ENCODE measurements at places on chromosomes 1 and 21.

DNA sequence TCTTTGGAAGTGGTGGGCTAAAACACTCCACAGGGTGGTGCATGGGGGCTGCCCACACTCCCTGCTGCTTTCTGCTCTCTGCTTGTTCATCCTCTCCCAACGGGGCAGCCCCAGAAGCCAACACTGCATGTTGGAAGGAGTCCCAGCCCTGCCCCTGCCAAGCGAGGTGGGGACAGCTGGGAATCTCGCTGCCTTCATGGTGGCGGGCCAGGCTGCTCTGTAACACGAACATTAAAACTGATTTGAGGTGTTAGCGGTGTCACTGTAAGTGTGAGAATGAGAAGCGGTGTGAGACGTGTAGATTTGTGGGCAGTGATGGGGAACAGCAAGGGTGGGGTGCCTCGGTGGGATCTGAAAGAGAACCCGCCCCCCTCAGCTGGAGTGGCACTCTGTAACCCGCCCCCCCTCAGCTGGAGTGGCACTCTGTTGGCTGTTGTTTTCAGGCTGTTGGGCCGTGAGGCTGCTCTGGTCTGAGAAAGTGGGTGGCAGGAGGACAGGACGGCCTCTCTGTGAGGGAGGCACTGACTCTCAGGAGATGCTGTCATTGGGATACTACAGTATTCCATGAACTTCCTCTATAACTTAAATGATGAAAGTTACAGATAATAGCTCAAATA lies 80.9 kb downstream of the PCBP3 start:
- DNase-seq = no peak

GRCh38 chr1:208333676-208334075 lies 89.5 kb upstream of the PLXNA2 start:
- DNase-seq = no peak

DNA sequence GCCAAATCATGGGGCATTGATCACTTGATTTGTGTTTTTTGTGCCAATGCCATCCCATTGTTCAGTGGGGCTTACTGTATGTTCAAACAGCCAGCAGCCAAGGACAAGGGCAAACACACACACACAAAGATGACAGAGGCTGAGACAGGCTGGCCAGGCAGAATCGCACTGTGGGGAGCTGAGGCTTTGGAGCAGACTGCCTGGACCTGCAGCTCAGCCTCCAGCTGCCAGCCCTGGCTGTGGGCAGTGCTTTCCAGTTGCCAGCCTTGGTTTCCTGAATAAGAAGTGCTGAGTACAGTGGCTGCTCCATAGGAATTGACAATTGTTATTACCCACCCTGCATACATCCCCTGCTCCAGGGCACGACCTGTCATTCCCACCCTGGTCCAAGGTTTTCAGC lies 16.9 kb upstream of the PCP4 start:
- no peak for DNase-seq

- no peak for DNase-seq
Observed at GRCh38 chr1:2934642-2935081, 86.6 kb upstream of the ACTRT2 start.

- peak; percentile 46 for DNase-seq
Observed at GRCh38 chr1:218829097-218829496, 344.6 kb upstream of the LYPLAL1 start.

GRCh38 chr1:201599548-201599947 lies 60.6 kb downstream of the NAV1 start:
- DNase-seq = no peak

DNA sequence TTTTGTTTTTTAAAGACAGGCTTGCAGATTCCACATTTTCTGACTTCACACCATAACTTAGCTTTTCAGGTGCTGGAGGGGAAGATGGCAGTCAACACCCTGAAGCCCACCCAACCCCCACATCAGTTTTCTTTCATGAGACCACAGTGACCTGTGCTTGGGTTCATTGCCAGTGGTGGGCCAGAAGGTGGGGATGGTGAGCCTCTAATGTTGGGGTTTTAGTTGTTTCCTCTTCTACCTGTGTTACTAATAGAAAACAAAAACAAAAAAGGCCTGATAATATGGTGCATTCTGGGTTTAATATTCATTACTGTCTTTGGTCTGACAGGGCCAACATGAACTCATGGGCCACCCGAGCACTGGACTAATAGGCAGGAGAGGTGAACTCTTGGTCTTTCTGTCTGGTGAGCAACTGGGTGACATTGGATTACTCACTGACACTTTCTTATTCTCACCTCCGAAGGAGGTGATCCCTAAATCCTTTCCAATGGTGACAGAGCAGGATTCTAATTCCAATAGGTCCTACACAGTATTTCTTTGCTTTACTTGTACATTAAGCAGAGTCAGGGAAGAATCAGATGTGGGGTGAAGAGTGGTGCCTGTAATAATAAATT lies 132.8 kb downstream of the CLIC6 start:
- DNase-seq = peak; percentile 11

DNA sequence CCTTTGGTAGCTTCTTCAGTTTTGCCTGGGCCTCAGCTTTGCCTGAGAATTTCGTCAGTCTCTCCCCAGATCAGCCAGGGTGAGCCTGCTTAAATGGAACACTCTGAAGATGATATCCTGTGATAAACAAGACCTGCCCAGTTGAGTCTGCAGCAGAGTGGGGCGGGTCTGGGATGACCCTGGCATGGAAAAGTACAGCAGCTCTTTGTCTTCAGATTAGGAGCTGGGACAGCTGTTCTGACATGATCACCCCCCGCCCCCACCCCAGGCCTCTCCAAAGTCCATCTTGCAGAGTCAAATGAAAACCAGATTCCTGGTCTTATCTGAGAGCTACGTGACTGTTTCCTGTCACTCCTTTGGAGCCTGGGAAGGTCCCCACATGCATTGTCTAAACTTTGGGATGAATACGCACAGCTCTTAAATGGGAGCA lies 2.2 kb upstream of the TMEM51 start:
- DNase-seq = no peak

GRCh38 chr1:68103011-68103545 lies 52.7 kb upstream of the DIRAS3 start:
- DNase-seq = no peak

- no peak for DNase-seq
Observed at GRCh38 chr1:109975718-109976117, 8.8 kb upstream of the AHCYL1 start.

DNA sequence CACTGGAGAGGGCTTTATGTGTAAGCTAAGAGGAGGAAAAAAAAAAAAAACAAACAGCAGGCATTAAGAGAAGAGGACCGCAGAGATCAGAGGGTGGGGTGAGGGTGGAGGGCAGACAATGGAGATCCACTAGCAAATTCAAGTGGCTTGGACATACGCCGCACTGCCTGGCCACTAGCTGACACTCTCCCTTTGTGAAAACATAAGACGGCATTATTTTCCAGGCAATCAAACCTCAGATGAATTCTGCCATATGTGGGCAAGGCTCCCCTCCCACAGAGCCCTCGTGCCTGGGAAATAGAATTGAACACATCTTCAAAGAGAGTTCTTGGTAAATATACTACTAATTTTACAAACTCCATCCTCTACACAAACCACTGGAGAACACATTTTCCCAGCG lies 53.6 kb downstream of the ERG start:
- no peak for DNase-seq

GRCh38 chr1:7366955-7367665 lies 404.0 kb upstream of the VAMP3 start:
- DNase-seq = peak; percentile 69

DNA sequence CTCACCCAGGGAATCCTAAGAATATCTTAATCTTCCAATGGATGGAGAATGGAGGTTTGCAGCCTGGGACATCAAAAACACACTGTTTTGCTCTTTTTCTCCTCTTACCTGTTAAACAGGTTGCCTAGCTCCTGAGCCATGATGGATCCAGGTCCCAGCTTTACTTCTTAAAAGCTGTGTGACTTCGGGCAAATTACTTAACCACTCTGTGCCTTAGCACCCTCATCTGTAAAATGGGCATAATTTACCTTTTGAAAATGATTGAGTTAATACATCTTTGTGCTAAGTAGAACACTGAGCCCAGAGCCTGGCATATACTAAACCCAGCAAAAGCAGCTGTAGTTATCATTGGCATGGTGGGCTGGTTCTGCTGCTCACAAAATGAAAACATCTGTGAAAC lies 10.2 kb downstream of the COQ8A start:
- no peak for DNase-seq

- no peak for DNase-seq
Observed at GRCh38 chr1:8122160-8122476, 96.0 kb upstream of the ERRFI1 start.

DNA sequence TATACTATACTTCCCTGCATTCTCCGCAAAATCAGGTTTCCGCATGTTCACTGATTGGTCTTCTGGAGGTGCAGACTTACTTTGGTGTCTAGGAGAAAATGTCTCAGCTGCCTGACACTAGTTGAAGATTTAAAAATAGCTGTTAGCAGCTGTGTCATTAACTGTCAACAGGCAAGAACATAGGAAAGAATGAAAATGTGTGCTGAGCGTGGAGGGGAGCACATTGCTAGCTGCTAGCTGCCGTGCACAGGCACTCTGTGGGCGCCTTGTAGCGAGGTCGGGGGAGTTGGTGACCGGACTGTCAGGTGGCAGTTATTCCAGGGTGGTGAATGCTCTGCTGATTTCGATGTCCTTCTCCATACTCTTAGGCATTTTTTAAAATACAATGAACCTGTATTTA lies 5.2 kb downstream of the FAAH start:
- peak; percentile 50 for DNase-seq

DNA sequence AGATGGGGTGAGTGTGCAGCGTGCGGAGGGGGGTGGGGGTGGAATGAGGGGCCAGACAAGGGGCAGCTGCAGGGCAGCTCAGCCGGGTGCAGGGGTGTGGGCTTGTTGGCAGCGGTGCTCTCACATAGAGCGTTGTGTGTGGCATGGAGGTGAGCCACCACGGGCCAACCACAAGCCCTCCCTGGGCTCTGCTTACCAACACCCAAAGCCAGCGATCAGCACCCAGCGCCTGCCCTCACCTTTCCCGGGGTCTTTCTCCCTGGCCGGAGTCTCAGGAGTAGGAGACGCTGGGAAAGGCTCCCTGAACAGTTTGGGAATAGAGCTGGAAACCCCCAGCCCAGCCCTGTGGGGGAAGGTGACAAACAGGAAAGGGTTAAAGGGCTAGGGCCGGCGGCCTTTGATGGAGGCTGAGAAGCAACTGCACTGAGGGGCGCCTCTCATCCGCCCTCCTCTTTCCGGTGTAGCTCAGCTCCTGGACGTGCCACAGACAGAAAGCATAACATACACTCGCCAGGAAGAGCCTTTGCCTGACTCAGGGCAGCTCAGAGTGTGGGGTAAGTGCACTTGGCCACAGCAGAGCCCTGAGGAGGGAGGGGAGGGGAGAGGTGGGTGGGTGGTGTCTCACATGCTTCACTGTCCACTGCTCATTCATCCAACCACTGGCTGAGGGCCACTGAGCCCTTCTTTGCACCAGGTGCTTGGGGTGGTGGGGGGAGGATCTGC lies 577 bp downstream of the IKBKE start:
- DNase-seq = peak; percentile 52

GRCh38 chr1:194372266-194372665 lies 1185.9 kb upstream of the B3GALT2 start:
- DNase-seq = no peak

DNA sequence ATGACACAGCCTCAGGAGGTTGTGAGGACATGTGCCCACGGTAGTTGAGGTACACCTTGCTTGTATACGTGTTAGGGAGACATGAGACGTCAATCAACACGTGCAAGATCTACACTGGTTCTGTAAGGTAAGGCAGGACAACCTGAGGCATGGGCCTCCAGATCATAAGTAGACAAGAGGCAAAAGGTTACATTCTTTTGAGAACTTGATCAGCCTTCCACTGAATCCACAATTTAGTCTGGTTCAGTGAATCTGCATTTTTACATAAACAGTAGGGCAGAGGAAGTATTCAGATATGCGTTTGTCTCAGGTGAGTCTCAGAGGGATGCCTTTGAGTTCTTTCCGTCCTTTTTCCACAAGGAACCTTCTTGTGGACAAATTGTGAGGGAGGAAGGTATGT lies 348.9 kb downstream of the ASTN1 start:
- no peak for DNase-seq
